A673 (cell line): ENCODE measurements at places on chromosomes 11 and 22. TPM values are rescaled to one million over a fixed set of nuclear protein-coding genes. Genes with fewer than 3 reads are reported as not detected.

DNA sequence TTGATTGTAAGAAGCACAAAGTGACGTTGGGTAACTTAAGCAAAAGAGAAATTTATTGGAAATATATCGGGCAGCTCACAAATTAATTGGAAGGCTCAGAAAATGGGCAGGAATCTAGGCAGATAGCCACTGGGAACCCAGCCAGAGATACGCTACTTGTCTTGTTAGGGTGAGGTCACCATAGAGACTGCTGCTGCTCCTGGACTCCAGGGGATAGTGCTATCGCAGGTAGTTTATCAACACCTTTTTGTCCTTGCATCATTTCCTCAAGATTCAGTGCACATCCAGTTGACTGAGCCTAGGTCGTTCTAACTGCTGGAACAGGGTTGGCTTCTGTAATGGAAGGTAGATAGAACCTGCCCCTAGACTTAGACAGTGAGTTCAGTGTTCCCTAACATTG lies 19.6 kb downstream of the AMOTL1 start:
- DNase-seq = no peak

DNA sequence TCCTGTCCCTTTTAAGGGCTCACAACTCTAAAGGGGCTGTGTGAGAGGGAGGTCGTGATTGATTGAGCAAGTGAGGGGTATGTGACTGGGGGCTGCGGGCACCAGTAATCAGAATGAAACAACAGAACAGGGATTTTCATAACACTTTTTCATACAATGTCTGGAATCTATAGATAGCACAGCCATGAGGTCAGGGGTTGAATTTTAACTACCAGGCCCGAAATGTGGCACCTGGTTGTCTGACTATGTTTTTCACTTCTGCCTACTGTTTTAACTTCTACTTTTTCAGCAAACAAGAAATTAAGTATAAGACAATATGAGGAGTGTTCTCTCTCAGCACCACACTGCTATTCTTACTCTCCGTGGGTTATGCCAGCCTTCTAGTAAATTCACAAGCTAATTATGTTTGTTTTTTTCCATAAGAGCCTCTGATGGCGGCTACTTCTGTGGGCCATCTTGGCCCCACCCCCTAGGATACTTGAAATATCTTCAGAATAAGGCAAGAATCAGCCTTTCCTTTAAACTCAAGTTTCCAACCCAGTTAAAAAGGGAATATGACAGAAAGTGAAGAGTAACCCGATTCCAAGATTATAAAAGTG lies 552.8 kb upstream of the CHORDC1 start:
- DNase-seq = no peak

- DNase-seq = no peak
Measured at GRCh38 chr11:26070714-26071380, 261.1 kb upstream of the ANO3 start.

GRCh38 chr11:86978756-86979608 lies 23.8 kb upstream of the FZD4 start:
- DNase-seq = peak; percentile 80

DNA sequence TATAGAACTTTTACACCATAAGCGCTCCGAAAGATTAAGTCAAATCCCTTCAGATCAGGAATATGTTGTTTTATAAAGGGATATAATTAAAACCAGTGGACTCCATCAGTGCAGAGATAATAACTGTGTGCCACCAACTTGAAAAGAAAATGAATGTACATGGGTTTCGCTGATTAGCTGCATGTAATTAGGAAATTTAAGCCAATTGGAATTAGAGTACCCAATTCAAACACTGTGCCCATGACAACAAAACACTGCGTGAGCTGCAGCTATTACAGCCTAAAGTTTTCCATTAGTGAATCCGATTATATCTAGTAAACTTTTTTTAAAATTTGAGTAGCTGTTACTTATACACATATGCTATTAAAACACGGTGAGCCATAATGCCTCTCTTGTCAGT lies 392.3 kb upstream of the ARHGAP42 start:
- DNase-seq = no peak

DNA sequence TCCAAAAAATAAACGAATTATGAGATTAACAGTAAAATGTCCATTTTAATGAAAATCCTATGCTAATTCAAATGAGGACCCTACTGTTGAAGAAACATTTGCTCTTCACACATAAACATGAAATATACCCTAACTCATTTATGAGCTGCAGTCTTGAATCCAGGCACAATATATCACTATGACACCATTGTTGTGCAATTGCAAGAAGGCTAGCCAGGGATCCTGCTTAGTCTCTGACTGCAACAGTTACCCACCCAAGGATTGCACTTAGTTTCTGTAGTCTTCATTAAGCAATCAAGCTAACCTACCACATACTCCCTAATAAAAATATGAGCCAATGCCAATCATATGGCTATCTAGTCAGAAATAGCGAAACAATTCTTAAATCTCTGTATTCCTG lies 981.0 kb upstream of the FAT3 start:
- DNase-seq = peak; percentile 54

The TMEM135 gene
- 70.3 and 86.7 TPM in 2 replicates for total RNA-seq

- no peak for DNase-seq
Measured at GRCh38 chr11:79438631-79439409, 2.0 kb downstream of the TENM4 start.

DNA sequence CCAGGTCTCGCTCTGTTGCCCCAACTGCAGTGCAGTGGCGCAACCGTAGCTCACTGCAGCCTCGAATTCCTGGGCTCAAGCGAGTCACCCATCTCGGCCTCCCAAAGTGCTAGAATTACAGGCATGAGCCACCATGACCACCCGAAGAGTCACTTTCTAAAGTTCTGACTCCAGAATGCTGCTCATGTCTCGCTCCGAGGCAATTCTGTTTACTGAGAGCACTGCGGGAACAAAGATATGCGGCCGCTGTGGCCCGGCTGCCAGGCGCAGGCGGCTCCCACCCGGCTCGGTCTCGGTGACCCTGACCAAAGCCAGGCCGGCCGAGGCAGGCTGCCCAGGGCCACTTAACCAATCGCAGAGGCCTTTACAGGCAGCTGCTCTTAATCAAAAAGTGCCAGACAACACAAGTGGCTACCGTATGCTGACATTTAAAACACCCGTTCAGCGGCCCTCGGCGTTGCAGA lies 78.7 kb downstream of the PHF21B start:
- no peak for DNase-seq

DNA sequence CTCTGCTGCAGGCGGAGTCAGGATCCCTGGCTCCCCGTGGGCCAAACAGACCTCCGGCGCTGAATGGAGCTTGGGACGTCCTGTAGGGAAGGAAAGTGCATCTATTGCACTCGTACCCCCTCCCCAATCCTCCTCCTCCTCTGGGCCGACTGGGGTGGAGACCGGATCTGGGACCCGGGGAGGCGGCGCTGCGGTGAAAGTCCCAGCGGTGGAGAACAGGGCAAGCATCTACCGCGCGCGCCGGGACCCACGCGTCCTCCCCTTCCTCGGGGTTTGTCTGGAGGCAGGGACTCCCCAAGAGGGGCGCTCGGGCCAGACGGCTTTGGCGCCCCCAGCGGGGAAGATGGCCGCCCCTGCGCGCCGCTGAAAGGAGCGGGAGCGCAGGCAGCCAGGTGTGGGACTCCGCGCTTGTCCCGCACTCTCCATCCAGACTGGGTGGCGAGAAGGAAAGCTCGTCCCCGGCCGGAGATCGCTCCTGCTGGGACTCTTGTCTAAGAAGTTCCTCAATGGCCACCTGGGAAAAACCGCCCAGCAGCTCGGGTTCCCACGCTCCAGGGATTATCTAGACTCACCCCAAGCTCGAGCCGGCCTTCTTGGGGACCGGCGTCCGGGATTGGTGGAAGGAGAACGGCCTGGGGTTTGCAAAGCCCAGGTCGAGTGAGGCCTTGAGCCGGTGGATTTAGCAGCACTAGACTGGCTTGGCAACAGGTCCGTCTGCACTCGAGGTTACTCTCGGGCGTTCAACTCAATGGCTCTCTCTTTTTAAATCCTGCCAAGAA lies 718 bp downstream of the FADS2 start:
- peak; percentile 72 for DNase-seq

DNA sequence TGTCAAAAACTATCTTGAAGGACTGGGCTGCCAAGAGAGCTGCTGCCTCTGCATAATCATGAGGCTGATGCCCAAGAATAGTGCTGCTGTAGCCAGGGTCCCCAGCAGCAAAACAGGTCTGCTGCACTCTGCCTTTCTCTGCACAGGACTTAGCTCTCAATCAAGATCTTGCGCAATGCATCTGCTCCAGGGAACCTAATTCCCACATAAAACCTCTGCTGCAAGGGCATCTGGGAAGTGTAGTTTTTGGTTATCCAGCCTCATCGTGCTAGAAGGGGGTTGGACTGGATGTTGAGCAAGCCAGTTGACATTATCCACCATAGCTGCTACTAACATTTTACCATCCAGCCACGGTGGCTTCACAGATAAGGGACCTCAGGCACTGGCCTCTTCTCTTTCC lies 192.7 kb downstream of the C11orf91 start:
- peak; percentile 83 for DNase-seq

DNA sequence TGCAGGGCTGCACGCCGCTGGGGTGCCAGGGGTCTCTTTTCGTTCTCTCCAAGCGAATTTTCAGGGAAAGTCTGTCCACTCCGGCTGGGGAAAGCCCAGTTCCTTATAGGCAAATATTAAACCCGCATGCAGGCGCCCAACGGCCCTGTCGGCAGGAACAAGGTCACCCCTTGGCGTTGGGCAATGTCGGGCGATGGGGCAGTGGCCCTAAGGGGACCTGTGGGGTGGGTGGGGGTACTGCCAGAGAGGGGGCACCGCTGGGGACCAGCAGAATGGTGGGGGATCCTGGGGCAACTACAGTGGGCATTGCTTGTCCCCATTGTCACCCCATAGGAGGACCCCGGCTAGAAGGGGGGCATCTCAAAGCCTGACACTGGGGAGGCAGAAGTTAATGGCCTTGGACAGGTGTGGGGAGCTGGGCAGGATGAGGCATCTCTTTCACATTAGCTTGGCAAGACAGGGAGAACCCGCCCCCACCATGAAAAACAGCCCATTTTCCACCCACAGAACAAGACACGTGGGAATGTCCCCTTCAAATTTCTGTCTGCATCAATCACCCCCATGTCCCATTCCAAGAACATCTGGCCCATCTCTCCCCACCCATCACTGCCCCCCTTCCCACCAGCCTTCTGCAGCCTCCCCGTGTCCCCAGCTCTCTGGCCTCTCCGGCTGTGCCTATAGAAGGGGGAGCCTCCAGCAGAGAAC lies 5.5 kb upstream of the IGF2 start:
- no peak for DNase-seq

GRCh38 chr11:93838967-93839366 lies 11.5 kb downstream of the VSTM5 start:
- DNase-seq = no peak

DNA sequence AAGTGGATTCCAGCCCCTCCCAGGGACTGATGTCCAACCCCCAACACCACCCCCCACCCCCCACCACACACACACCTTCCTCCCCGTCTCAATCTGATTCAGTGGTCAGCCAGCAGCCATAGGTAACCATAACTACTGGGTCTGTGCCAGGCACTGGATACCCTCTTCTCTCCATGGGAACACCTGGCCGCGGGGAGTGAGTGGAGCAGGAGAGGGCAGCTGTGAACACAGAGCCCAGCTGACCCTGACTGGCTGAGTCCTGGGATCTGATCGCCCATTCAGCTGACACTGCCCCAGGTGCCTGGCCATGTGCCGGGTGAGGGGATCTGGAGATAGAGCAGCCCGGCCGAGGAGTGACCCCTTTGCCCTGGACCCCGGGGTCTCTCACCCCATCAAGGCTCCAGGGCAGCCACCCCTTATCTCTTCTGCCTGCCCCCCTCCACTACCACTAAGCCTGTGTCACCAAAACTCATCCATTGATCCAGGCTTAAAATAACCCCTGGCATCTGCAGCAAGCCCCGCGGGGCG lies 2.6 kb upstream of the SHISA8 start:
- no peak for DNase-seq

DNA sequence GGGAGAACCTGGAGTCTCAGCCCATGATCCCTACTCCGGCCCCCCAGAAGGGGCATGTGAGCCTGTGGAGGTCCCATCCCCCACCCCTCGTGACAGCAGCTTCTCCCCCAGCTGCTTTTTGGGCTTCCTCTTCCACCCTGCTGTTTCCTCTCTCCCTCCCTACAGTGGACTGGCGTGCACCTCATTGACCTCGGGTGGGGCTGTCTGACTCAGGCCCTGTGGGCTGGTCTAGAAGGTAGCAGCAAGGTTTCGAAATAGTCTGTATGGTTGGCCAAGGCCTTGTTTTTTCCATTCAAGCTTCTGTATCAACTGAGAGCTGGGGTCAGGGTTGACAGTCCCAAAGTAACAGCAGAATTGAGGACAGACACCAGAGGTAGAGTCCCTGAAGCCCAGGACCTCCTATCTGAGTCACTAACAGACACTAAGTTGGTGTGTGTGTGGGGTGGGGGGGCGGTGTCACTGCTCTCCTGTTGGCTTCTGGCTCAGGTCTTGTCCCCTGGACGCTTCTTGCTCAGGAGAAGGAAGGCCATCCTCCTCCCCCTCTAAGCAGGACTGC lies 7.7 kb downstream of the SLC37A2 start:
- DNase-seq = no peak

The TSSK2 gene
- total RNA-seq = not detected in 2 replicates

DNA sequence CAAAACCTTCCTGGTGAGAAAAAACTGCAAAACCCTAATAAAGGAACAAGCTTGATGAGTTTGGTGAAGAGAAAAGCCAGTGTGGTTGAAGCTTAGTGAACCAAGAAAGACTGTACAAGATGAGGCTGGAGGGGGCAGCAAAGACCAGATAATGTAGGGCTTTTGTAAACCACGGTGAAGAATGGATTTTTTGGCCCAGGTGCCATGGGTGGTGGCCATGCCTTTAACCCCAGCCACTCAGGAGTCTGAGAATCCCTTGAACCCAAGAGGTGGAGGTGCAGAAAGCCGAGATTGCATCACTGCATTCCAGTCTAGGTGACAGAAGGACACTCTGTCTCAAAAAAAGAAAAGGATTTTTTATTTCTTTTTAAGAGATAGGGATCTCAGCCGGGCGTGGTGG lies 5.0 kb upstream of the ZDHHC5 start:
- DNase-seq = no peak

GRCh38 chr22:19727310-19728150 lies 4.2 kb downstream of the GP1BB start:
- no peak for DNase-seq

DNA sequence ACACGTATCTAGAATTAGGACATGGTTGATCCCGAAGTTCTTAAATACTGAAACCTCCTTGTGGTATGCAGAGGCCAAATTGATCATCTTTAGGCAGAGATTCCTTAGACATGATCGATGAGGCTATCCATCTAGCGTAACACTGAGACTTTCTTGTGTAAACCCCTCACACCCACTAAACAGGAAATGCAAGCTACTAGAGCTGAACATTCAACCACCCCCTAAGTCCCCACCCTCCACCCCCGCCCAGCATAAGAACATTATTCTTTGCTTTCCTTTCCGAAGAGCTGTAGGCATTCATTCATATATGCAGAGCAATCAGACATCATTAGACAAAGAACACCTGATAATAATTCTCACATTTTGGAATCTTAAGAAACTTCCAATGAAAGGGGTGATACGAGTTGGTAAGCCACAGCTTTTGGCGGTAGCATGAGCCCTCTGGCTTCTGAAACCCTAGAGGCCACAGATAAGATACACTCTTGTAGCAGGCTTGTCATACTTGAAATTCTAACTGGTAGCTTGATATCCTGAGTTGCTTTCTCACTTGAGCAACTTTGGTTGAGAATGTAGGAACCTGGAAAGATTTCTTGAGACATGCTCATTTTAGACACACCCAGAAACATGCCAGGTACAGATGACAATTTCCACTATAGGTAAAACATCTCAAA lies 42.2 kb downstream of the FLI1 start:
- no peak for DNase-seq
